ENCODE measurements at places on chromosomes 1 and 21.

DNA sequence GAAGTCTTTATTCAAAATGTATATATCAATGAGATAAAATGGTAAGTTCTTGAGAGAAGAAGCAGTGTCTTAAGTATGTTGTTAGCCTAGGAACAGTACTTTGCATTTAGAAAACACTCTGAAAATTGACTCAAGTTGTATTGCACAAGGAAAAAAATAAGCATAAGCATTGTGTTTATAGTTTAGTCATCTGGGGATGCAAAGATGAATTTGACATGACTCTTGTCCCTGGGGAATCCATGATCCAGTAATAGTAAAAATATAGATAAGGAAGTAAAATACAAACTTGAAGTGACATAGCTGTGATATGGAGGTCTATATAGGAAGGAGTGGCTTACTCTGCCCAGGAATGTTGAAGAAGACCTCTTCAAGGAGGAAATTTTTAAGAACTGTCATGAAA lies 185.0 kb upstream of the PTBP2 start:
- no peak for DNase-seq

DNA sequence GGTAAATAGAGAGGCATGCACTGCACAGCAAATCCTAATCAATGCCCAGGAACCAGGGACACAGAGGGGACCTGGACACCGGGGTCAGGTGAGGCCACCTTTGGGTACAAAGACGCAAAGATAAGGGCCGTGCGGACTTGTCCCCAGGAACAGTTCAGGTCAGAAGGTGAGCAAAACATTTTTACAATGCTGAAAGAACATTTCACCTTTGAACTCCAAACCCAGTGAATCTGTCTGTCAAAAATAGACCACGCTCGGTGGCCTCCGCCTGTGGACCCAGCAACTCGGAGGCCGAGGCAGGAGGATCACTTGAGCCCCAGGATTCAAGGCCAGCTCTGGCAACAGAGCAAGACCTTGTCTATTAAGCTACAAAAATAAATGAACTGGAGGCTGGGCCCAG lies 15.2 kb downstream of the TNFRSF14 start:
- no peak for DNase-seq

DNA sequence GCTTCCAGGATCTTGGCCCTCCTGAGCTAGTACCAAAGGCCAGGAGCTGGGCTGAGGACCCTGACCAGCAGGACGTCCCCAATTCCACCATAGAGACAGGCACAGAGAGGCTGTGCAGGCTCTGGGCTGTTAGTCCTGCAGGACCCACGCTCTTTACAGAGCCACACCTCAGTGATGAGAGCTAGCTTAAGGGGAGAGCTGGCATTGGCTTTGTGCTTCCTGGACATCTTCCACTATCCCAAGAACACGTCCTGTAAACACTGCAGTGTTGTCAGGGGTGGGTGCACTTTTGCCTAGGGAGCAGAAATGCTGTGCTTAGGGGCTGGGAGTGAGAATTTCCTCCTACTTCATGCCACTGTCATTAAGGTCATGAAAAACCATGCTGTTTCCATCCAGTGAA lies 91.7 kb upstream of the EDN2 start:
- DNase-seq = no peak

GRCh38 chr21:31537872-31538576 lies 121.5 kb upstream of the SOD1 start:
- no peak for DNase-seq

DNA sequence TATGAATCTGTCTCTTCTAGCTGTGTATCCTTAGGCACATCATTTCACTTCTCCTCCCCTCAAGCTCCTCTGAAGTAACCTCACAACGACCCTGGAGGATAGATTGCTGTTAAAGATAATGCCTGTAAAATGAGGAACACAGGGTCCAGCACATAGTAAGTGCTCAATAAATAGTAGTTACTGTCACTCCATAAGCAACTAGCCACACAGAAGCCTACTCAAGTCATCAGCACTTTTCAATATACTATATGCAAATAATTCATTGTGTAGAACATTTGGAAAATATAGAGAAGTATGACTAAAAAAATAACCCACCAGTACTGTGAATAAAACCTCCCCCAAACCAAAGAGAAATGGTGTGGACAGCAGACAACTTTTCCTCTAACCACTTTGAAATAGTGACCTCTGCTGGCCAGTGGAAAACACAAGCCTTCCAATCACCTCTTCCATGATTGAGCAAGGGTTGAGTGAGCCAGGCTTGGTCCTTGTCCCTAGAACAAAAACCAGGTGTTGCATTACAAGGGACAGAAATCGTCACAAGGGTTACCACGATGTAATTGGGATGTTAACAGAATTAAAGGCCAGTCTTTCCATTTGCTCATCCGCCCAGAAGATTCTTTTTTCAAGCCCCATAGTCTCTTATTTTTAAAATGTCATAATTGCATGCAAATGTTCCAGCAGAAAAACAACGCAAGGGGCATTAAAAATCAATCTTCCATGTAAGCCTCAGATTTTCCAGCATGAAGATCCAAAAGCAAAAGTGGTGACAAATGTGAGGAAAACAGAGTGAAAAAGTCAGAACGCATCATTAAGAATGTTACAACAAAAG lies 15.7 kb upstream of the GLIS1 start:
- peak; percentile 32 for DNase-seq

- DNase-seq = no peak
These were observed 852.1 kb downstream of the PLA2G4A start for GRCh38 chr1:187680823-187681222.

All from HCT116 (cell line).